GM23248 (cell line): ENCODE measurements at places on chromosomes 12 and 14.

DNA sequence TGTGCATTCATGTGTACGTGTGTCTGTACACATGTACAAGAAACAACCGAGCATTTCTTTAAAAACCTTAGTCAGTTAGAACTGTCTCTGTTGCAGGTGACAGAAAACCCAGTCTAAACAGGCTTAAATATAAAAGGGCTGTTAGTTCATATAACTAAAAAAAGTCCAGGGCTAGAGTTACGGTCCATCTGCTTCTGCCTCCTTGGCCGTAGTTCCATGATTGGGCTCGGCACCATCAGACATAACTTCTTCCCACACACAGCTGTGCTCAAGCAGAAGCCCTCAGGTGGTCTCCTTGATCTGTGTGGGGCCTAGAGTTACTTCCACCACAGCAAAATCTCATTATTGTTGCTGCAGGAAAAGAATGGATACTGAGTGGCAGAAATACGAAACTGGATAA is 34.6 kb downstream of the CKB start:
- DNase-seq: no peak
- no peak overlapping the region for H3K4me3 ChIP-seq
- H3K36me3 ChIP-seq: peaks cover 22% of the 10 kb centered on the region
- peaks cover 29% of the 10 kb centered on the region for H3K4me1 ChIP-seq
- no peak overlapping the region for H3K27ac ChIP-seq
- no peaks in the 10 kb centered on the region for H3K27me3 ChIP-seq

DNA sequence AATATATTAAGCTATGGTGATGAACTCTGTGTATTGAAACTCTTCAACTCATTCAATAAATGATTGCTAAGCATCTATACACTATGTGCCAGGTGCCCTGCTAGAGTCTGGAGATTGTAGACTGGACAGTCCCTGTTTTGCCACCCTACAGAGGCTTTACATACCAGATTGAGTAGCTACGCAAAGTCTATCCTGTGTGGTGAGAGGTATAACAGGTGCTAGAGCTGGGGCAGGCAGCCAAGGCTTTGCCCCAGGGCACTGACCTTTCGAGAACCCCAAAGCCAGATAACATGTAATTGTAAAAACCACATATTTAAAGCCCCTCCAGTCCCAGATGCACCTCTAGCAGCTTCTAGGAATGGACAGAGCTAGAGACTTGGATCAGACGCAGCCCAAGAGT is 52.8 kb downstream of the PPM1H start:
- no peak overlapping the region for H3K27ac ChIP-seq
- H3K36me3 ChIP-seq: no peaks in the 10 kb centered on the region
- no peak for DNase-seq
- H3K4me3 ChIP-seq: no peak overlapping the region
- no peaks in the 10 kb centered on the region; the same call in 1 of the 2 replicates for H3K27me3 ChIP-seq
- no peaks in the 10 kb centered on the region for H3K4me1 ChIP-seq

GRCh38 chr12:69966409-69966808 is 141.4 kb downstream of the MYRFL start:
- H3K27ac ChIP-seq: peak overlapping the region; percentile 58
- DNase-seq: peak; percentile 90

- peaks cover 11% of the 10 kb centered on the region for H3K4me1 ChIP-seq
- no peak overlapping the region for H3K27ac ChIP-seq
- no peak for DNase-seq
- H3K4me3 ChIP-seq: no peak overlapping the region
- no peaks in the 10 kb centered on the region for H3K36me3 ChIP-seq
- no peaks in the 10 kb centered on the region for H3K27me3 ChIP-seq
Observed at GRCh38 chr12:78407722-78408121, 456.9 kb upstream of the SYT1 start.

DNA sequence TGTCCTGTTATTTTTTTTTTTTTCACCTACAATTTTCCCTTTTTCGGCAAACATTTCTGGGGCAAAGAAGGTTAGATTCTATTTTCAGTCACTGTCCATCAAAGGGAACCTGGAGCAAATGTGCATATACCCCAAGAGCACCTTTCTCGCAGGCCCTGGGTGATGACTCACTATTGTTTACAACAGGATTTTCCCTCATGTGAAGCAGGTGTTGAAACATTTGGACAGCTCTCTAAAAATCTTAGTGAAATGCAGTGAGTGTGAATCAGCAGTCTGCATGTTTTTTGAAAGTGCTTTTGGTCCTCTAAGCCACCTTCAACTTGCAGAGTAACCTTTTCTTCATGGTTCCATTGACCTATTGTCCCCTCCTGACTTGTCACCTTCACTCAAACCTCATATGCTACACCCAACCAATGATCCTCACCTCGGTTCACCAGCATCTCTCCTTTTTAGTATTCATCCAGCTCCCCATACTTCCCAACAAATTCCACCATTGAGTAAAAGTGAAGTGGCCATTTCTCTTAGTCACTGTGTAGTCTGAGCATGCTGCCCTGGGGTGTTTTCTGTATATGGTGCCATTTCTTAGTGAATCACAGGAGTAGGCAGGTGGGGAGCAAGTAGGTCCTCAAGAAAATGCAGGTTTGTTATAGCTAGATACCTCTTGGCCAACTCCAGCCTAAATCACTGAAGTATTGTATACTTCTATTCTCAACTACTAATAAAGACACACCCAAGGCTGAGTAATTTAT is 260.2 kb downstream of the BMP4 start:
- DNase-seq: no peak
- H3K27me3 ChIP-seq: peaks cover 4% of the 10 kb centered on the region; the same call in 1 of the 2 replicates
- H3K4me3 ChIP-seq: no peak overlapping the region
- H3K4me1 ChIP-seq: no peaks in the 10 kb centered on the region
- no peak overlapping the region for H3K27ac ChIP-seq
- H3K36me3 ChIP-seq: no peaks in the 10 kb centered on the region

DNA sequence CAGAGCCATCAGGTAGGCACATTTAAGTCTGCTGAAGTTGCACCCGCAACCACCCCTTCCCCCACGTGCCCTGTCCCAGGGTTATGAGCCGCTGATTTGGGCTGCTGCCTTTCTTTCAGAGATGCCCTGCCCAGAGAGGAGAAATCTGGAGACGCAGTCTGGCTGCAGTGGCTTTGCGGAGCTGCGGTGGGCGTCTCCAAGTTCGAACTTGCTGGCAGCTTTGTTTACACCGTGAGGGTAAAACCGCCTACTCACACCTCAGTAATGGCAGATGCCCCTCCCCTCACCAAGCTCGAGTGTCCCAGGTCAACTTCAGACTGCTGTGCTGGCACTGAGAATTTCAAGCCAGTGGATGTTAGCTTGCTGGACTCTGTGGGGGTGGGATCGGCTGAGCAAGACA is 14.7 kb downstream of the PTCSC3 start:
- no peak overlapping the region for H3K27ac ChIP-seq
- no peak for DNase-seq
- H3K36me3 ChIP-seq: no peaks in the 10 kb centered on the region
- H3K4me3 ChIP-seq: no peak overlapping the region
- peaks cover 22% of the 10 kb centered on the region for H3K27me3 ChIP-seq

DNA sequence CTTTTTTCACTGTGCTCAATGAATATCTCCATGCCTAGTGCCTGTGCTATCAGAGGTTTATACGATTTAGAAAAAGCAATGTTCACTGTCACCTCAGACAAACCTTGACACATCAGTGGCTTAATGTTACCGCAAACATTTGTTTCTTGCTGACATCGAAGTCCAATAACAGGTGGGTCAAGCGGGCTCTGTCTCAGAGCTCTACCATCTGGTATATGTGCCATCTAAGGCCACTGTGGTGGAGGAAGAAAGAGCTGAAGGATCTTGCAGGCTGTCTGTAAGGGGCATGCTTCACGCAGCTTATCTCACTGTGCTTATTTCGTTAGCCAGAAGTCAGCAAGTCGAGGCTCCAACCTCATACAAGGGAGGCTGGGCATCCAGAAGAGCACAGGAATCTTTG is 189.5 kb upstream of the NTF3 start:
- H3K4me3 ChIP-seq: no peak overlapping the region
- H3K27me3 ChIP-seq: peaks cover 7% of the 10 kb centered on the region
- DNase-seq: no peak

- no peaks in the 10 kb centered on the region for H3K36me3 ChIP-seq
- no peak overlapping the region for H3K4me3 ChIP-seq
- DNase-seq: no peak
- H3K27ac ChIP-seq: no peak overlapping the region
Observed at GRCh38 chr12:9390761-9391160, 182.6 kb upstream of the PZP start.
